Stomach (tissue), 19 donors: ENCODE measurements at places on chromosomes 7 and 10. TPM values are rescaled to one million over a fixed set of nuclear protein-coding genes. Genes with fewer than 3 reads are reported as not detected.
A peak's percentile ranks its signal among the peaks of the same experiment; 100 is the strongest.

Gene RASA4B
- total RNA-seq, result 20.6 TPM

- no peak overlapping the region for H3K27ac ChIP-seq
- no peaks in the 10 kb centered on the region for H3K27me3 ChIP-seq
- no peaks in the 10 kb centered on the region for H3K36me3 ChIP-seq
- H3K4me1 ChIP-seq, result no peaks in the 10 kb centered on the region
- DNase-seq, result peak; percentile 66
Observed at GRCh38 chr7:123494193-123494796, 40.1 kb downstream of the IQUB start.

DNA sequence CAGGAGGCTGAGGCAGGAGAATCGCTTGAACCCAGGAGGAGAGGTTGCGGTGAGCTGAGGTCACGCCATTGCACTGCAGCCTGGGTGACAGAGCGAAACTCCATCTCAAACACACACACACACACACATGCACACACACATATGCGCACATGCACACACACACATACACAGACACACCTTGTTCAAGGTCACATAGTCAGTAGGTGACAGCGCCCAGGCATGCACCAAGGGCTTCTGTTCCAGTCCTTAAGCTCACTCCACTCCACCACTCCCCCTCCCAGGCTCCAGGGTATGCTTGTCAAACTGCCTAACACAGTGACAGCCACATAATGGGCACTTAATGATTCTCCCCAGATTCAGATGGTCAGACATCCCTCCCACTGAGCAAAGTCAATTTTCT, 37.0 kb downstream of the KCNMA1 start:
- no peak overlapping the region for H3K4me3 ChIP-seq
- H3K36me3 ChIP-seq, result no peaks in the 10 kb centered on the region
- no peak overlapping the region for H3K27ac ChIP-seq
- peaks cover 15% of the 10 kb centered on the region for H3K4me1 ChIP-seq

GRCh38 chr7:148391591-148391990, 199.0 kb upstream of the C7orf33 start:
- H3K27ac ChIP-seq, result no peak overlapping the region
- no peaks in the 10 kb centered on the region for H3K4me1 ChIP-seq
- DNase-seq, result no peak
- H3K27me3 ChIP-seq, result no peaks in the 10 kb centered on the region
- no peak overlapping the region for H3K4me3 ChIP-seq

Gene NPFFR1
- total RNA-seq, result not detected
